ENCODE measurements at places on chromosomes 2 and 18.

DNA sequence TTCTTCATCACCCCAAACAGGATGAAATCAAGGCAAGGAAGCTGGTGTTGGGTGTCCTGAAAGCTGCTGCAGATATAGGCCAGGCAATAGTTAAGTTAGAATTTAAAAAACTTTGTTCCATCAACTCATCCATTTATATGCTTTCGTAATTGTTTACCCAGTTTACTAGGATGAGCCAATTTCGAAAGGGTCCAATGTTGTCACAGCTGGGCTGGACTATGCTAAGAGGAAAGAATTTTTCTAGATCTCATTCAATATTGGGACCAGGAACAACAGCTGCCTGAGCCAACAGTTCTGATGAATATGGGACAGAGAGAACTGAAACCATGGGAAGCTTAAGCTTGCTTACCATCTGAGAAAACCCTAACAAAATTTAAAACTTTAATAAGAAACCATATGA, 21.6 kb upstream of the SP3 start:
- no peak for DNase-seq

GRCh38 chr2:229071292-229071976, 199.7 kb downstream of the PID1 start:
- DNase-seq: no peak

DNA sequence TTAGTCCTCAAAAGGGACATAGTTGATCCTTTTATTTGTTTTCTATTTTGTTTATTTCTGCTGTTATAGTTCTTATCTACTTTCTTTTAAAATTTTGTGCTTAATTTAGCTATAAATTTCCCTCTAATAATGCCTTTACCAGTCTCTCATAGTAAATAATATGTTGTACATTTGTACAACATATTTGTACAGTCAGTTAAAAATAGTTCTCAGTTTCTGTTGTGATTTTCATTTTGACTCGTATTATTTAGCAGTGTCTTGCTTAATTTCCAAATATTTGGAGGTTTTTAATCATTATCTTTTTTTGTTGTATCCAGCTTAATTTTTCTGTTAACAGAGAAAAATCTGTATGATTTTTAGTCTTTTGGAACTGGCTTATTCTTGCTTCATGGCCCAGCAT, 443.6 kb upstream of the TRIB2 start:
- no peak for DNase-seq

DNA sequence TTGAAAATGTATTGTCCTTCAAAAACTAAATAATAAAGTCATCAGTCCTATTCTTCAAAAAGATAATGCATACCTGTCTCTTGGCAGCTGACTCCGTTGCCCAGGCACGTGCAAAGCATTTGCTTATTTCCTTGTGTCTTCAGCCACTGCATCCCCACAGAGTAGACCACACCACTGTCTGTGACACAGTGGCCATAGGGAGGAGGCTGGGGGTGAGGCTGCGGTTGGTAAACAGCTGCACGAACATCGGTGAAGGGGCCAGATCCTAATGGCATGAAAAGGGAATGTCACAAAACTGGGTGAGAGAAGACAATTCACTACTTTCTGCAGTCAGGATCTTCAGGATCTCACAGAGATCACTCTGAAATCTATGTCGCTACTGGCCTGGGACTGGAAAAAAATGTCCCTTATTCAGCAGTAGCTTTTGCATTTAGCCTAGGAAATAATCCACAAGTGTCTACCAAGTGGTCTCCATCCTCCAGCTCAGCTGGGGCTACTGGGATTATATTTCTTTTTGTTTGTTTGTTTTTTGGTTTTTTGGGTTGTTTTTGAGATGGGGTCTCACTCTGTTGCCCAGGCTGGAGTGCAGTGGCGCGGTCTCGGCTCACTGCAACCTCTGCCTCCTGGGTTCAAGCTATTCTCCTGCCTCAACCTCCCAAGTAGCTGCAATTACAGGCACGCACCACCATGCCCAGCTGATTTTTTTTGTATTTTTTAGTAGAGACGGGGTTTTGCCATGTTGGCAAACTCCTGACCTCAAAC, 10.7 kb downstream of the FN1 start:
- no peak for DNase-seq

DNA sequence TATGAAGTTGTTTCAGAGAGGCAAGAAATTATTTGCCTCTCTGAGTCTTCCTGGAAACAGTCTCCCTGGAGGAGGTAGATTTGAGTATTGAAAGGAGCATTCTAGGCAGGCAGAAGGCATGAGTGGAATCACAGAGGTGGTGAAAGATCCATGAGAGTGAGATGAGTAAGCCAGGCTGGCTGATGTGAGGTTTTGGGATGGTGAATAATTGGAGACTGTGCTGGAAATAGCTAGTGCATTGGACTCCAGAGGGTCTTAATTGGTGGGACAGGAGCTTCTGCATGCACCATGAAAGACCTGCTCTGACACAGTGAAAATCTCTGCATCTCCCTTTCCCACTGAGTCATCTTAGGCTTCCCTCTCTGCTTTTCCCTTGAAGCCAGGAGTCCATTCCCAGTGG, 46.3 kb downstream of the CDC42EP3 start:
- DNase-seq: no peak

DNA sequence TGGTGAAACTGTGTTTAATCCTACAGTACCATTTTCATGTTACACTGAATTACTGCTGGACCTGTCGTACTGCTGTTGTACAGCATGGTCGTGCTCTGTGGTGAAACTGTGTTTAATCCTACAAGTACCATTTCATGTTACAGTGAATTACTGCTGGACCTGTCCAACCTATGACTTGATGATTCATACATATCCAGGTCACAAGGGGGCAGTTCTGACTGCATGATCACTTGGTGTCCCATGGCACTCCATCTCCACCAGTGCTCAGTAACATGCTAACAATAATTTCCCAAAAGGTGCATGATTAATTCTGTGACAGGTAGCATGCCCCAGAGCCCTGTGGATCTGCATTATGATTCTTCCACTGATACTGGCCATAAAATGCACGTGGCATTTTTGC, 101.6 kb downstream of the ADCYAP1 start:
- DNase-seq: no peak

GRCh38 chr2:16035747-16036745, 95.7 kb downstream of the MYCN start:
- no peak for DNase-seq

DNA sequence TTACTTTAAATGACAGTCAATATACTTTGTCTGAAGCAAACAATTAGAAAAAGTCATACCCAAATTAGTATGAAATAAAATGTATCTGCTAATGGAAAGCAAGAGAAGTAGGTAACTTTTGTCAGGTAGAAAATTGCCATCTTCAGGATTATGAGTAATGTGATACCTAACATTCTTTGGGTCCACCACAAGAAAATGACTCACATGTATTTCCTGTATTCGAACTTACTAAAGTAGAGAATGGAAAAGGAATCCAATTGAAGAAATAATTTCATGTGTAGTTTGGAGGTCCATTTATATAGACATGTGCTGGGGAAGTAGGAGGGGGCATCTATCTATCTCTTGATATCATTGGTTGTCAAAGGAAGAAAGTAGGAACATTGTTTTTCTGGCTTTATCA, 636.2 kb upstream of the CHAC2 start:
- no peak for DNase-seq

Measured in activated CD4-positive, alpha-beta T cell treated with anti-CD3 and anti-CD28 coated beads, Interleukin-2, amount 50 U/mL, for 24 hours (primary cell).